ENCODE measurements at places on chromosomes 3 and 15.

GRCh38 chr3:189677667-189678066, 46.5 kb downstream of the TP63 start:
- DNase-seq = no peak

DNA sequence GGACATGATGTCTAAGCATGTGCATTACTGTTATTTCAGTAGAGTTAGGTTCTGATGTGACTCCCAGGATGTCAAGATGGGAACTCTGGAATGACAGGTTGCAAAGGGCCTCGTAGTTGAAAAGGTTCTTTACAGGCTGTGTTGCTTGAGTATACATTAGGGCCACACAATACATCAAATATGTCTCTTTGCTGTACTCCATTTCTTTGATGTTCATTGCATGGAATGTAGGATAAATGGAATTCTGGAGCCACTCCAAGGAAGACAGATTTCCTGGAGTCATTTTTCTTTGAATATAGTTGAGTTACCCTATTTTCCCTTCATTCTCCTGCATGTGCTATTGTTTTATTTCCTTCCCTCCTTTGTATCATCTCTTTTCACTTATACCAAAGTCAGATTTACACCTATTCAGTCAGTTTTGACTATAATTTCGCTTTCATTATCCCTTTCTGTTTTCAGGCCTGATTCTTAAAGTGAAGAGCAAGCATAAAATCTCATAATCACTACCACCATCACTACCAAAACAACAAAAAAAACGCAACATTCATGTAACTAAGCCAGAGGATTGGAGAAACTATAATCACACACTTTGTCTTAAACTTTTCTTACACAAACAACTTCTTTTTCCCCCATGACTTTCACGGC, 61.2 kb upstream of the PTX3 start:
- DNase-seq = no peak

DNA sequence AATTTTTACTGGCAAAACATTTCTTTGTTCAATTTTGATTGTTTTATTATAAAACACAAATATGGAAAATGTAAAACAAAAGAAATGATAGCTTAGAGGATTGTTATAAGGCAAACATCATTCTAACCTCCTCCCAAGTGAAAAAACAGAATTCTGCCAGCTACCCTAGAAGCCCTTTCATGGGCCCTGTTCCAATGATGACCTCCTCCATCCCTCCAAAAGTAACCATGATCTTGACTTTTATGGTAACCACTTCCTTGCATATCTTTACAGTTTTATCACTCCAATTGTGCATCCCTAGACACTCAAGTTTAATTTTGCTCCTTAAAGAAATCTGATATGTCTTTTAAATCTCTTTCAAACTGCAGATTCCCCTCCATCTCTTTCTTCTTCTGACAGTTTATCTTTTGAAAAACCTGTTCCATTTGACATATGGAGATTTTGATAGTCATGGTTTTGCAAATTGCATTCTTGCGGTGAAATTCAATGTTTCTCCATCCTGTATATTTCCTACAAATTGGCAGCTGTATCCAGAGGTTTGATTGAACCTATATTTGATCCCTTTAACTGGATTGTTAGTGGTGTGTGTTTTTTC, 27.0 kb upstream of the TNFAIP8L3 start:
- DNase-seq = no peak

DNA sequence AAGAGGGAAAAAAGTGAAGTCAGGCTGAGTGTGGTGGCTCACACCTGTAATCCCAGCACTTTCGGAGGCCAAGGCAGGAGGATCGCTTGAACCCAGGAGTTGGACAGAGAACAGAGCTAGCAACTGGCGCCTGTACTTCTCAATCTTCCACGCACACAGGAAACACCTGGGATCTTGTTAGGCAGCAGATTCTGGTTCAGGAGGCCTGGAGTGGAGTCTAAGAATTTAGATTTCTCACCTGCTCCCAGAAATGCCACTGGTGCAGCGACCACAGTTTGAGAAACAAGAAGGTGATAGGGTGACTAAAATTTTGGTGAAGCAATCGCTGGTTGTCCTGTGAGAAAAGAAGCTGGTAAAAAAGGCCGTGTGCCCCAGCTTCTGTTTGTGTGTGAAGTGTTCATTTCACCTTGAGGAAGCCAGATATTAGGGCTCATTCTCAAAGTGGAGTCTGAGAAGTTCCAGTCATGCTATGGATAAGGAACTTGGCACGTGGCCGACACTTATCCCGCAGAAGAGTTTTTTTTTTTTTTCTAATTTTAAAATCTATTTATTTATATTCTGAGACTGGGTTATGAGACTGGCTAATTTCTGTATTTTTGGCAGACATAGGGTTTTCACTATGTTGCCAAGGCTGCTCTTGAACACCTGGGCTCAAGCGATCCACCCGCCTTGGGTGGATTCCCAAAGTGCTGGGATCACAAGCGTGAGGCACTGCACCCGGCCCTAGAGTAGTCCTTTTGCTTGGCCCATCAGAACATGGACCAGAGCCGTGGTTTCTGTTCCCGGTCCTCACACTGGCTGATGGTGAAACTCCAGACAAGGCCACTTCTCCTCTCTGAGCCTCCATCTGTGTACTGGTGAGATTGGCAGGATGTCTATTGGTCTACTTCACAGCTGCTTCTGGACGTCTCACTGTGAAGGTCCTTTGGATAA, 324.6 kb upstream of the PROK2 start:
- no peak for DNase-seq

DNA sequence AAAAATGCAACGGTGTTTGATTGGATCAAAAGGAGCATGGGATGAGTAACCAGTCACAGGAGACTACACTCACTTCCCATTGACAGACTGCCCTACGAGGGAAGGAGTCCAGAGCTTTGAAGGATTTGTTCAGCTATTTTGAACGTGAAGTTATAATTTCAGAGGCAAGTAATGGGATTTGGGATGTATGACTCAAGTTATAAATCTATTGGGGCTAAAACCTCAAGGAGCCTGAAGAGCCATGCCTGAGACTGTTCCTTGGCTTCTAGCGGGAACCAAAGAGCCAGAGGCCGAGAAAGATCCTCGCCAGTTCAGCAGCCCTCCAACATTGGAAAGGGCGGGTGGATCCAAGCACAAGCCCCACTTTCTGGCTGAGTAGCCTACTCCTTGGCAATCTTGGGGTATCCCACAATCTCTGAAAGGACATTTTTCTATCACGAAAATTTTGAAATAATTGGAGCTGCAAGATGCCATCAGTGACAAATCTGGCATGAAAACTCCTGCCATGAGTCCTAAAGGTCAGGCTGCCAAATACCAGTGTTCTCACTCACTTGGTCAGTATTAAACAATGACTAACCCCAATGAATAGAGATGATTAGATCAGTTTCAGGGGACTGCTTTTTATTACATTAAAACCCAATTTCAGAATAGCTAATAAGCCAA, 48.6 kb upstream of the SLCO2A1 start:
- no peak for DNase-seq

DNA sequence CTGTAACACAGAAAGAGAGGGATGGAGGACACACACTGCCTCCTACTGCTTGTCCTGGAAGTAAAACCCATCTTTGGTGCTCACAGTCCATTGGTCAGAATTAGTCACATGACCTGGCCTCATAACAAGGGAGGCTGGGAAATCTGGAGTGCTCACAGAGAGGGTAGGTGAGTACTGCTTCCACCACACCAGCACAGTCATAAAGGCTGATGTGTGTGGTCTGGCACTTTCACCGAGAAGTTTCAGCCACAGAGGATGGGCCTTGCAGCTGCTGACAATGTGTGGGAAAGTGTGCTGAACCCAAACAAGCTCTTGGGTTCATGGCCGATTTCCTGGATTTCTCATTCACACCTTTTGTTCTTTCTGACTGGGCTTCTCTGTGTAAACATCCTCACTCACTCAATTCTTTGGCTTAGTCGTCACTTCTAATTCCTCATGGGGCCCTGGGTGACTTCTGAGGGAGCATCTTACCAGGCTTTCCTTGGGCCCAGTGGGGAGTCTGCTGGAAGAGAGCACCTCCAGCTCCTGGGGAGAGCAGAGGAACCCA, 100.7 kb downstream of the ASB7 start:
- no peak for DNase-seq

- DNase-seq = no peak
These were observed 307.1 kb downstream of the MECOM start for GRCh38 chr3:169356284-169356955.

GRCh38 chr3:72077473-72078259, 292.7 kb upstream of the PROK2 start:
- DNase-seq = no peak

DNA sequence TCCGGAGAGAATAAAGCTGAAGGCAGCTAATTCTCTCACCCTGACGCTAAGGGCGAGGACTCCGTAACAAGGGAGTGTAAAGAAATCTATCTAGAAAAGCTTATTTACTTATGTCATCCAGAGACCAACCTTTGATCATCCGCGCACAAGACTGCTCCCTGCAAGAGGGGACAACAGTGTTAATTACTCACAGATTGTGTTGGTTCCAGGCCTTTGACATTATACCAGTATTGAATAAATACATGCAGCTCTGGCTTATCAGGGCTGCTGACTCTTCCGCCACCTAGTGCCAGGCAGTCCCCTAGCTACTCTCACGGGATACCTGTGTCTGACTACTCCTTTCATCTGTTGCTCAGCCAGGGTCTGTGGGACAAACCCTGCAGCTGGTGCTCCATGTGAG, 211.7 kb downstream of the DTWD1 start:
- no peak for DNase-seq

DNA sequence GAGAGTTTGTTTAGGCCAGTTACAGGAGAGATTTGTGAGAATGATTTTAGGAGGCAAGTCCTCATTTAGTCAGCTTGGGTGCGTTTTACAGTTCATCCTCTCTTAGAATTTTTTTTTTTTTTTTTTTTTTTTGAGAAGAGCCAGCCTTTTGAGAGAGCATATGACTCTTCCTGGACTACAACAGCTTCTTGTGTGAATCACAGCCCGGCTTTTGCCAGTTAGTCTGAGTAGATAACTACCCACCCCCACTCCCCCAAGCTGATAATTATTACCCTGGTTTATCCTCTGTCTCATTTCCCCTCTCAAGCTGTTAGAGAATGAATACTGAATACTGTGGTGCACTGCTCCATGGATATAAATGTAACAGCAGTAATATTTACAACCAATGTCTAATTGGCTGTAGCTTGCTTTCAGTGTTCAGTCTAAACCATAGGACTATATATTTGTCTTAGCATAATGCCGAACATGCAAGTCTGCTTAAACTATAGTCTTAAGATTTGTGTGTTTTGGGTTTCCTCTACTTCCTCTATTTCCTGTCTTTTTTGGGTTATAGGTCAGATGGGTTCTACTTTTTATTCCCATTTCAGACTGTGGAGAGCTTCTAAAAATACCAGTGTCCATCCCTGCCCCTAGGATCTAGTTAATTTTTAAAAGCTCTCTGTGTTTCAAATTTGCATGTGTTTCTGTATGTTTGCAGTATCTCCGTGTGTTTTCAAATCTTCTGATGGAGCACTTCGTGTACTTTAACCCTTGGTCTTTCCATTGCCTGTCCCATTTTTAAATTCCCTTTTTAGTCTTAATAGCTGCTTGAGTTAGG, 8.0 kb downstream of the CHD2 start:
- peak; percentile 54 for DNase-seq

GRCh38 chr3:142019794-142020320, 129.5 kb downstream of the TFDP2 start:
- no peak for DNase-seq

DNA sequence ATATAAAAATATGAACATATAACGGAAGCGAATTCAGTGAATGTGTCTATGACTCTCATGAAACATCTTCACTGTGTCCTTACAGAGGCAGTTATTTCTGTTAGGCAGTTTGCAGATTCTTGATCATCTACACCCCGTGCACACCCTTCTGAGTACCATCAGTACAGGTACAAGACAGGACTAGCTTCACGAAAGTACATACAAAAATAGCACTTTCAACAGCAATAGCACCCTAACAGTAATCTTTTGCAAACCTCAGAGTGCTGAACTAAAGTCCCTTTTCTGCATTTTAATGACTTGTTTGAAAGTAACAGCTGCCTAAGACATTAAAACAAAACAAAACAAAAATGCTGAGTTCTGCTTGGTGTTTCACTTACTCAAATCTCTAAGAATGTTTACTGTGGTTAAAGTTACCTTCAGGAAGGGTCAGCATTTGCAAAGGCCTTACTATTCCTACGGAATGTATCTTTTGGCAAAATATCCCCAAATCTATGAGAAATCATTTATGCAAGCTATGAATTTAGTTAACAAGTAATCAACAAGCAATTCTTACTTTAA, 104.1 kb downstream of the CNTN3 start:
- DNase-seq = no peak

GRCh38 chr3:42498034-42498433, 4.4 kb upstream of the VIPR1 start:
- no peak for DNase-seq

DNA sequence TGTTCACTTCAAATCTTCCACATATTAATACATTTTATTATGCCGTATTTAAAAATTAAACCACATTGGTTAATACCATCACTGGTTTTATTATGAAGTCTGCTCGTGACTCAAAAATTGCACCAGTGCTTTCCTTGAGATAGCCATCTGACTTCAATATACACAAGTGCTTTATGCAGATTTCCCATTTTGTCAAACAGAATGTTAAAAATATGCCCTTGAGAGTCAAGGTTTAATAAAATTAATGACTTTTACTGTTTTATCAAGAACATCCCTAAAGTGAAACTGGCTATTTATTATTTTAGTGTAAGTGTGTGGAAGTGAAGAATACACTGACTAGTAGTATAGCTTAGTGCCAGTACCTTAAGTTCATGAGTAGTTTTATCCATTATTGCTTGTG, 139.3 kb upstream of the SOX2 start:
- DNase-seq = no peak

- no peak for DNase-seq
These were observed 4.4 kb downstream of the A4GNT start for GRCh38 chr3:138127636-138128365.

DNA sequence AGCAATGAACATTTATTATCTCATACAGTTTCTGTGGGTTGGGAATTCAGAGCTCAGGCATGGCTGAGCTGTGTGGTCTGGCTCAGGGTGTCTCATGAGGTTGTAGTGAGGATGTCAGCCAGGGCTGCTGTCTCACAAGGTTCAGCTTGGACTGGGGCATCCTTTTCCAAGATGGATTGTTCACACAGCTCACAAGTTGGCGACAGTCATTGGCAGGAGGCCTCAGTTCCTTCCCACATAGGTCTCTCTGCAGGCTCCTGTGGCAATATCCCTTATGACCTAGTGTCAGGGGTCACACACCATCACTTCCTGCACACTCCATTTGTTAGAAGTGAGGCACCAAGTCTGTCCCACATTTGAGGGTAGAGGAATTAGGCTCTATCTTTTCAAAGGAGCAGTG, 56.0 kb downstream of the RPLP1 start:
- no peak for DNase-seq

GRCh38 chr3:58693940-58694850, 27.6 kb upstream of the FAM3D start:
- DNase-seq = no peak

DNA sequence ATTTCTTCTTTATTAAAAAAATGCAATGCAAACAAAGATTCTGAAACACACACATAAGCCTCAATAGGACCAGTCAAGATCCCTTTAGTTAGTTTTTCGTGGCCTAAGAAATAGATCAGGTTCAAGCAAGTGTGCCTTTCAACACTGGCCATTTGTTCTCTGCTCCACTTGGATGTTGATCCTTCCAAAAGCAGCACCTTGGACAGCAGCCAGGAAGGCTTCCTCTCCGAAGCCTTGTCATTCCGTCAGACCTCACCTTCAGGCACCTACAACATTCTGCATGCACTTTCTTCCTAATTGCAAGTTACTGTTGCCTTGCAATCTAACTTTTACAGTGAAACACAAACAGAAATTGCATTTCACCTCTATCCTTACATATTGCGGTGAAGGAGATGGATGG, 155.9 kb upstream of the FEZF2 start:
- no peak for DNase-seq
